ENCODE measurements at places on chromosomes 2 and 18. TPM values are rescaled to one million over a fixed set of nuclear protein-coding genes. Genes with fewer than 3 reads are reported as not detected.
A peak's percentile ranks its signal among the peaks of the same experiment; 100 is the strongest.

RTP5 gene
- not detected for total RNA-seq

NTSR2 gene
- not detected for total RNA-seq

LIMS3 gene
- total RNA-seq = 7.8 TPM

MFSD2B gene
- under 0.01 TPM for total RNA-seq

AKAIN1 gene
- not detected for total RNA-seq

CRYBA2 gene
- not detected for total RNA-seq

DNA sequence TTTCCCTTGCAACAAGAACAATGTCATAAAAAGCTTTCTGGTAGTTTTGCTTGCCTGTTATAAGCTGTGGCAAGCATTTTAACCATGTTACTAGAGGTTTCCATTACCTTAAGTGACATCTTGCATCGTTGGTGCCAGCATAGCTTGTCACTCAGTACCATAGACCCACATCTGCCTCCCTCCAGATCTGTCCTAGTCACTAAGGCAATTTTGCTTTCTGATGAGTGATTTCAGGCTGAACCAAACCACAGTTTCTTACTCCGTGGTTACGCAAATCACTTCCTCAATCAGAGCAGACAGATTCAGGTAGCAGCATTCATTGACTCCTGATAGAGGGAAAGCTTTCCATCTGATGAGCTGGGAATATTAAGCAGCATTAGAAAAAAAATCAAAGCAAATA lies 1057.5 kb upstream of the FAM98A start:
- DNase-seq = no peak

DNA sequence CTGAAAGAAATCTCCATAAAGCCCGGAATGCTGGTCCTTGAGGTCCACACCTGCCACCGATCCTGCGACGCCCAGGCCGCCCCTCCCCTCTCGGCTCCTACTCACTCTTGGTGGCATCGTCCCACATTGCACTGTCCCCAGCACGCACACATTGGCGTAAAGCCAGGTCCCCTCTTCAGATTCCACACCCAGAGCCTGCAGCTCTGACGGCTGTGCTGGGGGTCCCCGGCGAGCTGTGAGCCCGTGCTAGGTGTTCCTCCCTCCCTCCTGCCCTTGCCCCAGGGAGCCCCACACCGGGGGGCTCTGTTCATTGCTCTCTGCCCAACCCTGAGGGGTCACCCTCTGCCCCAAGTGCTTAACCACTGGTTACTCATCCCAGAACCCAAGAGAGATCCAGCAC lies 8.5 kb downstream of the TPO start:
- no peak for DNase-seq

- DNase-seq = peak; percentile 16
These were observed 27.1 kb downstream of the SH2D6 start for GRCh38 chr2:85445316-85446295.

DNA sequence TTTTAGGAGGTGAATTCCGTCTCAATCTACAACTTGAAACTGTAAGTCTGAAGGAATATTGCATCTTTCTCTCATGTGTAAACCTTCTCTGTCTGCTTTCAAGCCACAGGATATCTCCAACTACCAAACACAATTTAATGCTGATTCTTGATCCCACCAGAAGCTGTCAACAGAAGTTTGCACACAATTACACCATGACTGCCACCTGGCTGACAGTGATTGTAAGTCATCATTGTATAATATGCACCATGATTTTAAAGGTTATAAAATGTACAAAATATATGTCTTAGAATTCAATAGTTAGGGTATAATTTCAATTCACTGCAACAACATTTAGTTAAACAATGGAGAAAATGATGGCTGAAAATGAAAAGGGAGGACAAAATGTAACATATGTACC lies 18.4 kb downstream of the PREPL start:
- peak; percentile 42 for DNase-seq

DNA sequence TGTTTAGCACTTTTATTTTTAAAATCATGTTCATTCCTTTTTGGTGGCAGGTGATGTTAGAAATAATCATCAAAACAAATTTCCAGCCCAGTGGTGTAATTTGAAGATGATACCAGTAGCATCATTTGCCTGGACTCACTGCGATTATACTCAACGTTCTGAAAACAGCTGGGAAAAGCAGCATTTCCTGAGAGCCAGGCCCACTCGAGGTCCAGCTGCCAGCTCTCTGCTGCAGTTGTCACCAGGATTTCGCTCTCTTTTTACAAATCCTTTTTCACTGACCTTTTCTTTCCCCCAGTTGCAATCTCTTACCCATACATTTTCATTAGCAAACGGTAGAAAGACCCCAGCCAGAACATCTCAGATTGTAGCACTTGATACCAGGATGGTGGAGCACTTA lies 110.6 kb upstream of the LYPD1 start:
- no peak for DNase-seq

DNA sequence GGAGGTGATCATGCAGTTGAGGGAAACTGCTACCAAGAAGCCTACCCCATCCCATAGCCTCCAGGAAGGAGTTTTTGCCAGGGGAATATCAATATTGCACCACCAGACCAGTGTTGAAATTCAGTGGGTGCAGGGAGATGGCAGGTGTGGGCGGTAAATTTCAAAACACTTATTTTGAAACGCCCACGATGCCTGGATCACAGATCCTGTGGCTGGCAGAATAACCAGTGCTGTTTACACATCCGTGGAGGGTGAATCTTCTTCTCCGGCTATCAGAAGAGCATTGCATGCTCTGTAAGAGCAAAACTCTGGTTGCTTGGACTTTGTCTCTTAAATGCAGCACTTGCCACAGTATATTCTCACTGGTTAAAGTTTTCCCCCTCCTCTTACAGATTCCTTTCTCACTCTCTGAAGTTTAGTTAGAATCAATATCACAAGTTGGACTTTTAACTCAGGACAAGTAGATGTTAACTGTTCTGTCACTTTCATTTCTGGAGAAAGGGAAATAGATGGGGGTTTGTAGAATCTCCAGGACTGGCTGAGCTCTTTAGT lies 70.5 kb upstream of the ZCCHC2 start:
- DNase-seq = no peak

- no peak for DNase-seq
These were observed 579 bp downstream of the STAT4 start for GRCh38 chr2:191150230-191150599.

- DNase-seq = peak; percentile 48
These were observed 219.6 kb downstream of the ETAA1 start for GRCh38 chr2:67616749-67617148.

DNA sequence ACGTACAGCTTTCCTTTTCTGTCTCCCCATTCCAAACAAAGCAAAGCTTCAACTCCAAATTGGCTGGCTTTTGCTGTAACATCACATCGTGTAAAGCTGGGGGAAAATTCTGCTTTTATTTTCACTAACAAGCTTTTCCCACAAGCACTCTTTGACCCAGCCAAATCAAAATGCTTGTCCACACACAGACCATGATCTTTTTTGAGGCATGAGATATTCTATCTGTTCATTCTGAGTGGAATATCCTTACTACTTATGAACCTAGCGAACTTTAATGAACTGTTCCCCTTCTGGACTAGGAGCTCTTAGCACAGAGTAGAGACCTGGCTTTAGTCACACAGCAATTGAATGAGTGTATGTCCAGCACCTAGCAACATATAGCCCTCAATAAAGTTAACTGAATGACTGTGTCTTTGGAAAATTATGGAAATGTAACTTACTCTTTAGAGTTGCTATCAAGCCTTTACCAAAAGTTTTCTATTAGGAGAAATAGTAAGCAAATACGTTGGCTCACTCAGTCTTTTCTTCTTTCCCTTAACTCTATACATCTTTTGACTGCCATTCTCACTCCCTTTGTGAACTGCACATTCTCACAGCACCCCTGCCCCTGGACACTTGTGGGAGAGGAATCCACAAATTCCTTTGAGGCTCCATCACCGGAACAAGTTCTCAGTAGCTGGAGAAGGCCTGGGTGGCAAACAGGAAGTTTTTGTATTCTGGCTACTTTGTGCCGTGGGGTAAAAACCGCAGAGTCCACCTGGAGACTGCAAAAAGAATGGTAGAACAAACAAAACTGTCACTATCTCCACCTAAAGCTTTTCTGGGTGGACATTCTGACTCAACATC lies 1.3 kb upstream of the UBE2E3 start:
- no peak for DNase-seq

DNA sequence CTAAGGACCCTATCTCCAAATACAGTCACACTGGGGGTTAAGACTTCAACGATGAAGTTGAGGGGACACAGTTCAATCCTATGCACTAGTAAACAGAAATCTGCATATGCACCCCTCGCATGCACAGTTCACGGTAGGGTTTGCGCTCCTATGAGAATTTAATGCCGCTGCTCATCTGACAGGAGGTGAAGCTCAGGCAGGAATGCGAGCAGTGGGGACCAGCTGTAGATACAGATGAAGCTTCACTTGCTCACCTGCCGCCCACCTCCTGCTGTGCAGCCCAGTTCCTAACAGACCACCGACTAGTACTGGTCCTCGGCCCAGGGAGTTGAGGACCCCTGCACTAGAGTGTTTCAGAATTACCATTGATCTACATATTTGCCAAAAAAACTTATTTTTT lies 40.0 kb upstream of the FAHD2A start:
- DNase-seq = no peak

GRCh38 chr18:45339810-45340550 lies 275.3 kb upstream of the SLC14A2 start:
- DNase-seq = no peak

DNA sequence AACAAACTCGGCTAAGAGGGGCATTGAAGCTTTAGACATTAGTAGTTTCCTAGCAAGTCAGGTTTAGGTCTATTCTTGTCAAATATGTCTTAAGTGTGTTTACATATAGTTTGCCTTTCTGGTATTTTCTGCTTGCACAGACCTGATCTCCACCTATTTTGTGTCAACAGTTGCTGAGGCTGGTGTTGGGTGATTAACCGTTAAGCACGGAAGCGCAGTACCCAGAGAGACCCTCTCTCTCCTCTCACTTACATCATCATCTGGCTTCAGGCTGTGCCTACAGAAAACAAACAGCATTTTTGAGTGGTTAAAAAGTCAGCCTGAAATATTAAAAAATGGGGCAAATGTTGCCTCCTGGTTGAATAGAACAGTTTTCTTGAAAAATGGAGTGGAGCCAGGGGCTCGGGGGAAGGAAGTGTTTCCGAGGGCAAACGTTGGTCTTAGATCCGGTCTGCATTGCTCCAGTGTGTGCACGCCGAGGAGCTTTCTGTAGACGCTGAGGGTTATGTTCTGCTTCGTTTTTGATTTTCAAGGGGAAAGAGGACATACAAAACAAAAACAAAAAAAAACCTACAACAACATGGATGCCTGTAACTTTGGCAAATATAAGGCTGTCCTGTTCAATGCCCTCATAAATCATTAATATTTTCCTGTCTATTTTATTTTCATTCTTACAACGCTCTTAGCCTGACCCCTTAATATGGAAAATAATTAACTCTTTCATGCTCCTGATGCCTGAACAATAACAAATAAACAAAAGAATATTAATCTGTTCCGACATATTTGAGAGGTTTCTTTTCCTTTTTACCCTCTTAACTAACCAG lies 120.8 kb downstream of the MEIS1 start:
- DNase-seq = no peak

DNA sequence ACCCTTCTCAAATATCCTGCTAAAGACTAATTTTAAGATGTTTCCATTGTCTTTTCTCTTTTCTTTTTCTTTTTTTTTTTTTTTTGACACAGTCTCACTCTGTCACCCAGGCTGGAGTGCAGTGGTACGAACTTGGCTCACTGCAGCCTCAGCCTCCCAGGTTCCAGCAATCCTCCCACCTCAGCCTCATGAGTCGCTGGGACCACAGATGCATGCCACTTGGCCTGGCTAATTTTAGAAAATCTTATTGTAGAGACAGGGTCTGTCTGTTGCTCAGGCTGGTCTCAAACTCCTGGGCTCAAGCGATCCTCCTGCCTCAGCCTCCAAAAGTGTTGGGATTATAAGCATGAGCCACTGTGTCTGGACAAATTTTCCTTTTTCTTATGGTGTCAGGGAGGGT lies 167.5 kb downstream of the MCFD2 start:
- no peak for DNase-seq

DNA sequence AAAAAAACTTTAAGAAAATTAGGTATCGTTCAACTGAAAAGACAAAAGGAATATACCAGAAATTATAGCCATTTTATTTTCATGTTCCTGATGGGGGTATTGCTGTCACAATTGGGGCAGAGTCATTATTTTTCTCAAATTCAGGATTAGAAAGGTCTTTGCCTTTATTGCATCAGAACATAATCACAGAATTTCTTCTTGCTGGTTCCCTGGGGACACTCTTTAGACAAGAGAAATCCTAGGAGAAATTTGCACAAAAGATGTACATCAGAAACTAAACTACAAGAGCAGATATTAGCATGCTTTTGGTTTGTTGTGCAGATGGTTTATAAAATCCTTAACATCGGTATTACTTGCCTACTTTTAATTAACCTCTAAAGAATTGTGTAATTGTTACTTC lies 103.2 kb downstream of the NCOA1 start:
- DNase-seq = no peak

DNA sequence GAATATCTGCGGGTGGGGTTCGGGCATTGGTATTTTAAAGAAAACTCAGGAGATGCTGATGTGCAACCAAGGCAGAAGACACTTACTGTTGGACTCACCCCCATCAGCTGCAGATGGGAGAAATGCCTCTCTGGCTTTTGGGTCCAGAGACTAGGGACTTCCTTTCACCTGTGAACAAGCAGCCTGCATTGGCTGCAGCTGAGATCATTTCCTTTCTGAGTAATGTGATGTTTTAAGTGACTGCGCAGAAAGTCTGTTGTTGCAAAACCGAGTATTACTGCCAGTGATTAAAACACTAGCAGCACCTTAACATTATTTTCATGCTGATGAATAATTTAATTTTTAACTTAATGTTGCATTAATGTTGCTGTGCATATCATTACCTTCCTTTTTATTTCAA lies 143.0 kb downstream of the TSN start:
- peak; percentile 72 for DNase-seq

DNA sequence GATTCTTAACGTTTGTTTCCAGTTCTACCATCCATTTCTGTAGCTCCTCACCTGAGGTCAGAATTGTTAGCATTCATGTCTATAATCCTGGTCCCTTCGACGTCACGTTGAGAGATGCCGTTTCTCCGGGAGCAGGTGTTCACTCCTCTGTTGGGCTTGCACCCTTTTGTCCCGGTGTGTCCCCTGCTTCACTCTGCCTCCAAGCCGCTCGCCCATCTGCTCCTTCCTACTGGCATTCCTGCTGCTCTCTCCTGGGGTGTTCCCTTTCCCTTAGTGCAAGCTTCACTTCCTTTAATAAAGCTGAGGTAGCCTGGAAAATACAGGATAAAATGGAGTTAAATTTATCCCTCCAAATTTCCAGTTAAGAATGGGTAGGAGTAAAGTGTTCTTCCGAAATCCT lies 61.9 kb upstream of the CABYR start:
- no peak for DNase-seq

- no peak for DNase-seq
These were observed 22.3 kb upstream of the GPR17 start for GRCh38 chr2:127623388-127624319.

DNA sequence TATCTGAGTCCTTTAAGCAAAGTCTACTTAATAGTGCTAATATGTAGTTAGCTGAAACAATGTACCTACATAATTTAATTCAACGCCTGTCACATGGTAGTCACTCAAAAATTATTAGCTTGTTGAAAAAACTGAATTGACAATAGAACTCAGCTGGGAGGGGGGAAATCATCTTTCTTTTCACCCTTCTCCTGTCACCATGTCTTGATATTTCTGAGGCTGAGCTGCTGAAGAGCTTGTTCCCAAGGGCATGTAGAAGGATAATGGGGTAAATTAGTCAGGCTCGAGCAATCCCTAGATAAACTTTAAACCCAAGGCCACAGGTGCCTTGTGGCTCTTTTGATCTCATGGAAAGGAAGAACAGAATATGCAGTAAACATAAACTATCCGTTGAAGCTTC lies 339.6 kb upstream of the LRATD1 start:
- DNase-seq = no peak

- DNase-seq = no peak
These were observed 294.2 kb downstream of the FIGN start for GRCh38 chr2:163441603-163442002.
